ENCODE measurements at places on chromosomes 4 and X. TPM values are rescaled to one million over a fixed set of nuclear protein-coding genes. Genes with fewer than 3 reads are reported as not detected.

SLC38A5 gene
- polyA plus RNA-seq: 80.9 TPM

STK32B gene
- polyA plus RNA-seq: 0.29 TPM

SLC25A31 gene
- polyA plus RNA-seq: 0.06 TPM

ZCCHC18 gene
- polyA plus RNA-seq: 0.55 TPM

FOXP3 gene
- polyA plus RNA-seq: 0.12 TPM

DUX4 gene
- not detected for polyA plus RNA-seq

ERAS gene
- not detected for polyA plus RNA-seq

HSFX4 gene
- polyA plus RNA-seq: 0.03 TPM

ARAP2 gene
- 5.9 TPM for polyA plus RNA-seq

GRCh38 chrX:3712870-3713224 lies 602 bp downstream of the PRKX start:
- H3K27ac ChIP-seq: peak overlapping the region; percentile 79
- no peaks in the 10 kb centered on the region for H3K4me1 ChIP-seq
- H3K4me3 ChIP-seq: peak overlapping the region; percentile 71
- H3K36me3 ChIP-seq: no peaks in the 10 kb centered on the region

DNA sequence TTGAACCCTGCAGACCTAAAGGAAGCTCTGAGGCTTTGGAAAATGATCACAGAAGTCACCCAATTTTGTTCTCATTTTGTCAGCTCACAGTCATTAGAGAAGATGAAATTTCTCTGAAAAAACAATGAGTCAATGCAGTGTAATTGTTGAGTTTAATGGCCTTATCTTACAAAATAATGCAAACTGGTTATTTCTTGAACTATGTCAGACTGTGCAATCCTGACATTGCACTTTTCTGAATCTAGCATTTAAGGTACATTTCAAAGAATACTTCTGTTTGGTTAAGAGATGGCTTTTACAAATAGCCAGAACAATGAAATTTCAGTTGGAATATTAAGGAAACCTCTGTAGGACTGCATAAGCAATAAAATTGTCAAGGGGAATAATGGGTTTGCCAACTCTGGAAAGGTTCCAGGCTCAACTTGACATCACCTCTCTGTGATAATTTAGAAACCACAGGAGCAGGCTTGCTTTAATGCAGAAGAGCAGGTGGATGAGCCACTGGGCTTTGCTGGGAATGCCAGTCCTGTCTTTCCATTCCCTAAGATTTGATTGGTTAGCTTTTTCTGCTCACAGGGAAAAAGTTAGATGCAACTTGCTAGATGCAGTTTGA lies 222.8 kb downstream of the FRMPD4 start:
- H3K27ac ChIP-seq: no peak overlapping the region
- H3K36me3 ChIP-seq: no peaks in the 10 kb centered on the region
- no peak overlapping the region for H3K4me3 ChIP-seq
- peaks cover 16% of the 10 kb centered on the region for H3K27me3 ChIP-seq
- H3K4me1 ChIP-seq: no peaks in the 10 kb centered on the region
- DNase-seq: no peak

DNA sequence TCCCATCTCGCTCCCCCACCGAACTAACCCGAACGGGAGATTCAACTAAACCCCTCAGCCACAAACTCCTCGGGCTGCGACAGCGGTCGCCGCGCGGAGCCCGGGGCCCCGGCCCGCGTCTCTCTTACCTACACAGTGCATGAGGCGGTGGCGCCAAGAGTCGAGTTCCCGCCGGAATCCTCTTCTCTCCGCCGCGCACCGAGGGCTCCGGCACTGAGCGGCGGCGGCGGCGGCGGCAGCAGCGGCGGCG lies 160 bp downstream of the LCORL start:
- no peaks in the 10 kb centered on the region for H3K4me1 ChIP-seq

- H3K4me1 ChIP-seq: peaks cover 23% of the 10 kb centered on the region
- no peaks in the 10 kb centered on the region for H3K27me3 ChIP-seq
- no peak for DNase-seq
- no peak overlapping the region for H3K4me3 ChIP-seq
- H3K36me3 ChIP-seq: no peaks in the 10 kb centered on the region
Measured at GRCh38 chr4:147586637-147587036, 30.6 kb upstream of the TMEM184C start.

- H3K27ac ChIP-seq: no peak overlapping the region
- peak; percentile 78 for DNase-seq
- no peak overlapping the region for H3K4me3 ChIP-seq
- no peaks in the 10 kb centered on the region for H3K27me3 ChIP-seq
- H3K4me1 ChIP-seq: peaks cover 8% of the 10 kb centered on the region
Measured at GRCh38 chrX:13188731-13189309, 131.0 kb downstream of the ATXN3L start.

DNA sequence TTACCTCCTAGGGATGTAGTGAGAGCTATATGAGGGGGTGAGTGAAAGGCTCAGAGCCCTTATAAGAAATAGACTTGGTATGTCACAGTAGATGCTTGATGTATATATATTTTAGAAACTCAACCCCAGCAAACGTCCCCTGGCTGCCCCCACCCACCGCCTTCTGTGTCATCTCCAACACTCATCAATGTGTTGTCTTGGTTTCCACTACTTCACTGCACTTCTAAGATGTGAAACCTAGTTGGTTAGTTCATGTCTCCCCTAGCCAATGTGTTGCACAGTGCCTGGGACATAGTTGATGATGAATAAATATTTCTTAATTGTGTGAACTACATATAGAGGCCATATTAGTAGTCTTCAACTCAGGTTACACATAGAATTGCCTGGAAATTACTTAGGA lies 4.4 kb downstream of the FGFBP2 start:
- no peaks in the 10 kb centered on the region for H3K4me1 ChIP-seq
- H3K4me3 ChIP-seq: no peak overlapping the region
- no peak overlapping the region for H3K27ac ChIP-seq
- H3K27me3 ChIP-seq: no peaks in the 10 kb centered on the region

DNA sequence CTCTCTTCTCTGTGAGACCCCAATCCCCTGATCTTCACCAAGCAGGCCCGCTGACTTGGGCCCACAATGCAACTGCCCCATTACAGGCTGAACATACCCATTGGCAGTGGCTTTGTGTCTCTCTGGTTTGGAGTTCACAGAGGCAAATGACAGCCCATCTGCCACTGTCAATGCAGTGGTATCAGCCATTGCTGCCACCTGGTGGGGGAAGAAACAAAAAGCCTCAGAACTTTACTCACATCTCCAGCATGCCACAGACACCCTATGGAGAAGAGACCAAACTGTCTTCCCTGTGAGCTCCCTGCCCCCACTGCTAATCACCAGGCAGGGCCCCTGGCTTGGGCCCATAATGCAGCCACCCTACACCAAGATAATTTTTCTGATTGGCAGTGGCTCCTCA lies 729.3 kb upstream of the ACTRT1 start:
- DNase-seq: peak; percentile 7
- no peak overlapping the region for H3K4me3 ChIP-seq
- no peaks in the 10 kb centered on the region for H3K4me1 ChIP-seq

GRCh38 chr4:185638548-185639301 lies 103.4 kb upstream of the PDLIM3 start:
- no peaks in the 10 kb centered on the region for H3K27me3 ChIP-seq
- DNase-seq: peak; percentile 18
- H3K36me3 ChIP-seq: no peaks in the 10 kb centered on the region
- H3K27ac ChIP-seq: no peak overlapping the region

GRCh38 chr4:111847296-111848008 lies 297.8 kb upstream of the FAM241A start:
- DNase-seq: no peak
- H3K4me3 ChIP-seq: no peak overlapping the region
- no peaks in the 10 kb centered on the region for H3K27me3 ChIP-seq
- H3K36me3 ChIP-seq: no peaks in the 10 kb centered on the region
- no peaks in the 10 kb centered on the region for H3K4me1 ChIP-seq

- no peaks in the 10 kb centered on the region for H3K4me1 ChIP-seq
- no peaks in the 10 kb centered on the region for H3K27me3 ChIP-seq
- H3K4me3 ChIP-seq: no peak overlapping the region
- peak; percentile 45 for DNase-seq
Measured at GRCh38 chrX:130118441-130119311, 8.4 kb upstream of the ELF4 start.

GRCh38 chr4:94827481-94828110 lies 69.8 kb downstream of the BMPR1B start:
- no peaks in the 10 kb centered on the region for H3K36me3 ChIP-seq
- H3K4me1 ChIP-seq: no peaks in the 10 kb centered on the region
- no peak for DNase-seq
- H3K27me3 ChIP-seq: no peaks in the 10 kb centered on the region

DNA sequence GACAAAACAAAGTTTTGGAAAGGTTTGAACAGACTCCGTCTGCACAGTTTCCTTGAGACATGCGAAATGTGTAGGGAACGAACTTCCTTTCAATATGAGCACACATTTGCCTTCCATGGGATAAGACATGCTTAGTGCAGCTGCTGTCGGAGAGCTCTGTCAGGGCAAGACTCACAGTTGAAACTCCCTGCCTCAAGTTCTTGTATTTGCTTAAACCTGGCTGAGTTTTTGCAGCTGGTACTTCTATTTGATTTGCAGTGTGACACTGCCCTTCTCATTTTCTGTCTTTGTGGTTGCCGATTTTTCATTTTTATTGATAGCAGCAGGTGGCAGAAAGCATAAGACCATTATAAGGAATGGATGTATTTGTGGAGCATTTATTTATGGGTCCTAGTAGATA lies 18.2 kb upstream of the RHOH start:
- H3K27ac ChIP-seq: no peak overlapping the region
- no peaks in the 10 kb centered on the region for H3K36me3 ChIP-seq
- no peaks in the 10 kb centered on the region for H3K4me1 ChIP-seq

- H3K36me3 ChIP-seq: peaks cover 4% of the 10 kb centered on the region
- no peaks in the 10 kb centered on the region for H3K27me3 ChIP-seq
- no peak for DNase-seq
- H3K27ac ChIP-seq: no peak overlapping the region
Measured at GRCh38 chr4:42454755-42455420, 57.6 kb downstream of the SHISA3 start.

- H3K4me1 ChIP-seq: no peaks in the 10 kb centered on the region
- no peak for DNase-seq
- no peak overlapping the region for H3K27ac ChIP-seq
- H3K27me3 ChIP-seq: no peaks in the 10 kb centered on the region
- no peaks in the 10 kb centered on the region for H3K36me3 ChIP-seq
Measured at GRCh38 chr4:122539861-122540465, 80.9 kb downstream of the IL21 start.

DNA sequence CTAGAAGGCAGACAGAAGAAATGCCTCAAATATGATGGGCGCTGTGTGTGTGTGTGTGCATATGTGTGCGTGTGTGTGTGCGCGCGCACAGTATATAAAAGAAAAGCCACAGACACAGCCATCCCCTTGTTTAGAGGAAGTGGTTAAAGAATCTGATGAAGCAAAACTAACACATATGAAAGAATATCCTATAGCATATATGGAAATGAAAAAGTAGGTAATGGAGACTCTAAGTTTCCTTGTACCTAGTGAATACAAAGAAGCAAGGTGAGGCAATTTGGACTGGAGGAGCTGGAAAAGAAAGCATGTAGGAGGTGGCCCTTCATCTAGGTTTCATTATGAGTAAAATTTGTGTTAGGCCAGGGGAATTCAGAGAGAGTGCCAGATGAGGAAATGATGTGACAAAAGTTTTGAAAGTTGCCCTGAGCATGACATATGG lies 58.6 kb upstream of the MCF2 start:
- no peaks in the 10 kb centered on the region for H3K36me3 ChIP-seq
- no peak overlapping the region for H3K27ac ChIP-seq
- no peaks in the 10 kb centered on the region for H3K27me3 ChIP-seq
- no peaks in the 10 kb centered on the region for H3K4me1 ChIP-seq

GRCh38 chr4:94944726-94945125 lies 187.0 kb downstream of the BMPR1B start:
- DNase-seq: no peak
- H3K4me3 ChIP-seq: no peak overlapping the region
- no peak overlapping the region for H3K27ac ChIP-seq
- no peaks in the 10 kb centered on the region for H3K27me3 ChIP-seq
- H3K4me1 ChIP-seq: no peaks in the 10 kb centered on the region

GRCh38 chr4:185771711-185772390 lies 40.1 kb downstream of the SORBS2 start:
- DNase-seq: no peak
- no peaks in the 10 kb centered on the region for H3K36me3 ChIP-seq
- H3K4me3 ChIP-seq: no peak overlapping the region
- peak overlapping the region; percentile 73 for H3K27ac ChIP-seq

GRCh38 chr4:113645288-113645687 lies 116.2 kb downstream of the CAMK2D start:
- no peak for DNase-seq
- H3K27ac ChIP-seq: no peak overlapping the region
- H3K36me3 ChIP-seq: no peaks in the 10 kb centered on the region
- H3K4me1 ChIP-seq: peaks cover 10% of the 10 kb centered on the region
- H3K4me3 ChIP-seq: no peak overlapping the region

DNA sequence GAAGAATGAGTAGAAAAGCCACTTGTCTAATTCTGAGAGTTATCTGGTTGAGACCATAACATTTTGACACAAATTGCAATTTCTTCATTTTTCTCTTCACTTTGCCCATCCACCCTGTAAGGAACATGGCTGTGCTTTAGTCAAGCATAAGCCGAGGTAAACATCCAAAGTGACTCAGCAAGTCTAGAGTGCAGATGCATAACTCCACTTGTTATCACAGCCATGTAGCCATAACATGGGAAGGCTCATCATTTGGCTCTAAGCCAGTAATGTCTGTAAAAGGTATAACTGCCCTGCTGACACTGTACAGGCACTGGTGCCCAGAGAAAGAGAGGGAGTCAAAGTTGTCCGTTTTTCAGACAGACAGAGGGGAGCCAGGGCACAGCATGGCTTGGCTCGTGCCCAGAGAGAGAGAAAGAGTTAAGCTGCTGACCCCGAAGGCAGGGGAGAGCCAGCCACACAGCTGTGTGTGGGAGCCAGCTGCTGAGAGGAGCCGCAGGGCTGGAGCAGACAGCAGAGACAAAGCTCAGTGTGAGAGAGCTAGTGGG lies 76.9 kb upstream of the EXOC1L start:
- no peak overlapping the region for H3K27ac ChIP-seq
- H3K4me3 ChIP-seq: no peak overlapping the region
- no peaks in the 10 kb centered on the region for H3K36me3 ChIP-seq
- H3K4me1 ChIP-seq: no peaks in the 10 kb centered on the region

DNA sequence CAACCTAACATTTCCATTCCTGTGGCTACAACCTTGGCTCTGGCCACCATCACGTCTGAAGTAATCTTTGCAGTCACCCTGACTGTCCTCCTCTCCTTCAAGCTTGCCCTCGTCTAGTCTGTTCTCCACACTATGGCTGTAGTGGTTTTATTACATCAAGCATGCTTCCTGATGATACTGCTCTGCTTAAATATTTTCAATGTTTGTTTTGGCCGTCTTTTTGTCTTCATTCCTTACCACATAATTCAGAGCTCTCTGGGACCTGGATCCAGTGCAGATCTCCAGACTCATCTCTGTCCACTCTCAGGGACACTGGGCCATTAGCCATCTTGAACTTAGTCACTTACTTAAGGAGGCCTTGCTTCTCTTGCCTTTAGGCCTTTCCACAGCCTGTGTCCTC lies 27.7 kb upstream of the FREM3 start:
- no peak for DNase-seq
- no peak overlapping the region for H3K27ac ChIP-seq
- H3K4me3 ChIP-seq: no peak overlapping the region
- no peaks in the 10 kb centered on the region for H3K27me3 ChIP-seq

Data from lung (tissue), 17 donors.